ENCODE measurements at places on chromosomes 4 and X.

DNA sequence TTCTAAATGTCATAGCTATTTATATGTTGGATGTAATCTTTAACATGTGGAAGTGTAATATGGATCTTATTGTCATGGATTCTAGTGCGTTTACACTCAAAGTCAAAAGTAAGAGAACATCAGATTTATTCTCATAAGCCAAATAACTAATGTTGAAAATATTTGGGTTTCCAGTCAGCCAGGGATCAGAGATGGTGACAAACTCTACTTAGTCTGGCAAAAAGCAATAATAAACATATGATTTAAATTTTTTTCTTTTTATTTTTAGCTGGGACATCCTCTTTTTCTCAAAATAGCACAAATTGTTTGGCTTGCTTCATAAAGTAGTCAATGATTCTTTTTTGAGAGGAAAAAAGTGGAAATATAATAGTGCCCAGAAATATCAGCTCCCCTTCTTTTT, 392.3 kb downstream of the ARHGAP24 start:
- no peak for DNase-seq

DNA sequence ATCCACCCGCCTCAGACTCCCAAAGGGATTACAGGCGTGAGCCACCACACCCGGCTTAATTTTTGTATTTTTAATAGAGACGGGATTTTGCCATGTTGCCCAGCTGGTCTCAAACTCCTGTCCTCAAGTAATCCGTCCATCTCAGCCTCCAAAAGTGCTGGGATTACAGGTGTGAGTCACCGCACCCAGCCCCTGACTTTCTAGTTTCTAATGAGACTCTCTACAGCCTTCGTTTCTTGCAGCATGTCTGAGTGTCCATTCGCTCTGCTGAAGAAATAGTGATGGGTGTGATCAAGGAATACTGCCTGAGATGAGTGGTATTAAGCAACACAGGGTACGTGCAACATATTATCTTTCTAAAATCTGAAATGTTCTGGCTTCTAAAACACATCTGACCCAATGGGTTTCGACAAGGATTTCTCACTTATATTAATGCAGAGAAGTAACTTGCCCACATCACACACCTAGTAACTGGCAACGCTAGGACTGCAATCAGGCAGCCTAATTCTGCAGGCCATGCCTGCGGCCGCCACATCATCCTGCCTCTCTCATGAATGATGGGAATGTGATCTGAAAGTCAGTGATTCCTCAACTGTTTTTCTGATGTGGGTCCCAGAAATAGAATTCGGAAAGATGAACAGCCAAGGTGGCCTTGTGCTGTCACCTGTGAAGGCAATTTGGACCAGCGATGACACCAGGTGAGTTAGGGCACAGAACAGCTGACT, 74.3 kb downstream of the RBM47 start:
- DNase-seq: no peak

- DNase-seq: no peak
Observed at GRCh38 chrX:150060406-150060805, 122.1 kb upstream of the EOLA2 start.

DNA sequence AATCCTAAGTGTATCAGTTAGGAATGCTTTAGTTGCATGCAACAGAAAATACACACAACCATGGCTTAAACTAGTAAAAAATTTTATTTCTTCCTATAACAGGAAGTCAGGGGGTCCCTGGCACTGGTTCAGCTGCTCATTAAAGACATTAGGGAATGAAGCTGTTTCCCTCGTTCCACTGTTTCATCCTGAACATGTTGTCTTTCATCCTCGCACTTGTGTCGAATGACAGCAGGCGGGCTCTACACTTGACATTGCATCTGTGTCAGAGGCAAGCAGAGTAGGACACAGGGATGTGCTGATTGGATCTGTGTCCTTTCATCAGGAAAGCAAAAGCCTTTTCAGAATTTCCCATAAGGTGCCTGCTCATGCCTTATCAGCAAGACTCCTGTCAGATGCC, 22.8 kb upstream of the C1QTNF7 start:
- no peak for DNase-seq

DNA sequence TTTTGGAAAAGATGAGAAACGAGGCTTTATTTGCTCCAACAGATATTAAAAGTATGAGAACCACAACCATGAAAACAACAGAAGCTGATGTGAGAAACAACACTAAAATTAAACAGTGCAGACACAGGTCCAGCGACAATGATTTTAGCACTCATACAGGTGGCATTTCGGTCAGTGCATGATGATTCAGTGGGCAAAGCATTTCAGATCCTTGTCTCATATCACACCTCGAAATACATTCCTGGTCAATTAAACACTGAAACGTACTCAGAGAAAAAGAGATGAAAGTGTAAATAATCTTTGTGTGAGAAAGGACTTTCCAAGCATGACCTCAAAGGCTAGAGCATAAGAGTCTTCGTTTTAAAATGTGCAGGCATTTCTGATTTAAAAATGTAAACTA, 85.2 kb downstream of the ACOX3 start:
- DNase-seq: no peak

DNA sequence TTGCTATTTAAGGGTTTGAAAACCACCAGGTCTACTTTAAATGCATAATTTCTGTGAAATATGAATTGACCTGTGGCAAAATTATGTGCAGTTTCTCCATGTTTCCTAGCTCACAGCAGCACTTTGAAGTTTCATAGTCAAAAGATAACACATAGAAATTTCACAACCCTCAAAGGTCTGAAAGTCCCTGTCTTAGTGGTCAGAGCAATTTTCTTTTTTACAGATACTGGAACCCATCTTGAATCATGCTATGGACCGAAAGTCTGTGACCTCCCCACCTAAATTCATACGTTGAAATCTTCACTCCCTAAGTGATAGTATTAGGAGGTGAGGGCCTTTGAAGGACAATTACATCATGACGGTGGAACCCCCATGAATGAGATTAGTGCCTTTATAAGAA, 240.4 kb upstream of the BMP3 start:
- DNase-seq: no peak

DNA sequence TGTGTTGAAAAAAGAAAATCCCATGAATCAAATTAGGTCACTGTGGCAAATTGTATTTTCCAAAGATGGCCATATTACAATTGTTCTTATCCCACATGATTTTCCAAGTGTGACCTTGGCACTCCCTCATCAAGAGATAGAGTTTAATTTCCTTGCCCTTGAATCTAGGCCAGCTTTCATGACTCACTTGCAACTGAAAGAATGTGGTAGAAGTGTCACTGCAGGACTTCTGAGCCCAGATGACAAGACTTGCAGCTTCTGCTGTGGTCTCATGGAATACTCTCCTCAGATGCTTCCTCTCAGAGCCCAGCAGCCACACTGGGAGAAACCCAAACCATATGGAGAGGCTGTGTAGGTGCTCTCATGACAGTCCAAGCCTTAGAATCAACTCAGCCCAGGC, 139.0 kb downstream of the ADAMTS3 start:
- DNase-seq: no peak

DNA sequence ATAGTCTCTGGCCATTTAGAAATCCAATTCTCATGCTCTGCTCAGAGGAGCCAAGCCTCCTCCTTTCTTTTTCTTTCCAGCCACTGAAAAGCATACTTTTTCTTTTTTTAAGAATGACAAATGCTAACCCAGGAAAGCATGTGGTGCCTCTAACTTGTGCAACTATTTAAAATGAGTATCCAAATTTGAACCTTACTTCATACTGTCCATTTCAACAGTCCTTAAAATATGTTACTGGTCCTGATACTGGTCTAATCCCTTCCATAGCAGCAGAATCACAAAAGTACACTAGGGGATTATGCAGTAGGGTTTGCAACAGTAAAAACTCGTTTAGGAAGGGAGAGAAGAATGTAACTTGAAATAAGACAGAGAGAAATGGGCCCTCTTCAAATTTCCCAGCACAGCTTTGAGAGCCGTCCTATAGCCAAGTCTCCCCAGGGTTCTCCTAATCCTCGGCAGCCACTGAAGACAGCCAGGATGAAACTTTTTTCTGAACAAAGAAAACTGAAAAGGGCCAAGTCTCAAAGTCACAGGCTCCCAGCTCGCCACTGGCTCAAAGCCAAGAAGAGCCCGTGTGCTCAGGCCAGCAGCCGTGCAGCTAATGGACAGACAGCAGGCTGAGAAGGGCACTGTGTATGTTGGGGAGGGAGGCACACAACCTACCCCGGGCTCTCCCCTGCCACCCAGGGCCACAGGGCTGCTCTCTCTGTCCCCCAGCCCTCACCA, 39.5 kb downstream of the GPC4 start:
- DNase-seq: no peak

DNA sequence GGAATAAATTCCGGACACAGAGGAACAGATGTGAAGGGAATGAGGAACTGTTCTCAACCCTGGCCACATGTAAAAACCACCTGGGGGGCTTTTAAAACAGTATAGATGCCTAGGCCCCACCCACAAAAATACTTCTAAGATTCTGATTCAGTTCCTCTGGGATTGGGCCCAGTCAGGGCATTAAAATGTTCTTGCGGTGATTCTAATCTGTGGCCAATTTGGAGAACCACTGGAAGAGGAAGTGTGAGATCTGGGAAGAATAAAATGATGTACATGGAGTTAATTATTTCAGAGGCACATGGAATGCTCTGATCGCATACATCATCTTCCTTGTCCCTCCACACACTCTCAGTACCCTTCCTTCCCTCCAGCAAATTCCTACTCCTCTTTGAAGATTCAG, 192.2 kb downstream of the APBB2 start:
- DNase-seq: no peak

DNA sequence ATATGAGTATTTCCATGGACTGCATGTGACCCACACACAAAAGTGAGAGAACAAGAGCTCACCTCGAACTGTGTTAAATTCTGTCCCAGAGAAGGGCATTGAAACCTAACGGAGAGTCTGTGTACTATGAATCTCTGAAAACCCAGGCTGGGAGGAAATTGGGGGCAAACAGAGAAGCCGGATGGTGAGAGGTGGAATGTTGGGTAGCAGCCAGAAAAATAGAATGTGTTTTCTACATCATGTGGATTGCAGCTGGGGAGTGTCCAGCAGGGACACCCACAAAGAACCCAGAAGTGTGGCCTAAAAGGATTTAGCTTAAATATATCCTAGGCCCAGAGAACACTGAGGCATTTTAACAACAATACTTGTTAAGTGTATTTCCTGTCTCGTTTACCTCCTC, 38.6 kb downstream of the MND1 start:
- DNase-seq: no peak

DNA sequence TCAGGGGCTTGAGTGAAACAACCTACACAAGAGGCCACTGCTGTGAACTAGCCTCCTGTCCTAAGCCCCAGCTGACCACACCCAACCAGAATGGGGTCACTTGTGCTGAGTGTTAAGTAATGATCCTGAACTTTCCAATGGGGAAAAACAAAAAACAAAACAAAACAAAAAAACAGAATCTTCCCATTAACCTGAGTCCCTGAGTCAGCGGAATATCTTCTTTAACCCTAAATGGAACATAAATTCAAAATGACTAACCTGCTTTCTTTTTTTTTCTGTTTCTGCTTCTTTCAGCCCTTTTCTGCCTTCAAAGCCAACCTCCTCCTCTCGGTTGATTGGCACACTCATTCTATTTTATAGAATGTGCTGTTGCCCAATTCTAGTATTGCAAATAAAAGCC, 31.2 kb upstream of the MAGEA8 start:
- no peak for DNase-seq

GRCh38 chr4:17510582-17510981, 1.3 kb downstream of the QDPR start:
- no peak for DNase-seq

DNA sequence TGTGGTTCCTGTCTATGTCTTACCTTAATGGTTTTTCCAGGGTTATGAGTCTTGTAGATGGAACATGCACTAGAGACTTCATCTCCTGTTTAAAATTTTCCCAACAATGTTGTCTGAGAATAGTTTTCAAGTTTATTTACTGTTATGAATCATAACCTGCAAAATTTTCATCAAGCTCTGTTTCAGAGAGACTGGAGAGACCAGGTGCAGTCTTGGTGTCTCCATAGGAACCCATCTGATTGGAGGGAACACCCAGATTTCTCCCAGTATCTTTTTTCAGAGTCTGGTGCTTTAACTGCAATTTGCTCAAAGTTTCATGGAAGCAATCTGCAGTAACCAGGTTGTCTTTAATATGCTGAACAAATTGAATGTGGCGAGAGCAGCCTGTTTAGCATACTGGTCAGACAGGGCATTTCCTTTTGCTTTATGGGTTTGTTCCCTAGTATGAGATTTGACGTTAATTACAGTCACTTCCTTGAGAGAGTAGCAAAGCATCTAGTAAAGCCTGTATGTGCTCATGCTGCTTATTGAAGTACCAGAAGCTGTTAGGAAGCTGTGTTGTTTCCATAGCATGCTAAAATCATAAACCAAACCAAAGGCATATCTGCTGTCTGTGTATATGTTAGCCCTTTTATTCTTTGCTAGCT, 18.8 kb upstream of the VSIG1 start:
- no peak for DNase-seq

- DNase-seq: no peak
Observed at GRCh38 chr4:5019274-5019673, at the start of gene CYTL1. CYTL1 (minus strand) TSS chr4:5019458; CDS start chr4:5019445, 13 bp downstream.

GRCh38 chrX:100363896-100364295, 46.2 kb downstream of the PCDH19 start:
- no peak for DNase-seq

DNA sequence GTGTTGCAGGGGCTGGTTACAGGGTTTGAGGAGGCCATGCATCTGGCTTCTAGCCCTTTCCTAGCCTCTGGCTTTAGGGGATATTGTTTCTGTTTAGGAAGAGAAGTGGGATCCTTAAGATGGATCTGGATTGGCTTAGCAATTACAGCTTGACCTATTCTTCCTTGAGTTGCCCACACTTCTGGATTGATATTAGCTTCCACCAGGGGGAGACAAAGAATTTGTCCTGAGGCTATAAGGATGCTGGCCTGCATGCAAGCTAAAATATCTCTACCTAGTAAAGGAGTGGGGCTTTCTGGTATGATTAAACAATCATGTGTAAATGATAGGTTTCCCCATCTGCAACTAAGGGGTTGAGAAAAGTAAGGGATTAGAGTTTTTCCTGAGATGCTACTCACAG, 117.2 kb downstream of the TEX13C start:
- DNase-seq: no peak

GRCh38 chrX:8879750-8880149, 78.6 kb upstream of the FAM9A start:
- DNase-seq: no peak

GRCh38 chrX:8738588-8739189, 6.8 kb upstream of the ANOS1 start:
- no peak for DNase-seq

GRCh38 chr4:40388239-40388638, 53.1 kb downstream of the CHRNA9 start:
- DNase-seq: no peak
